ENCODE measurements at places on chromosomes 3 and 15.

DNA sequence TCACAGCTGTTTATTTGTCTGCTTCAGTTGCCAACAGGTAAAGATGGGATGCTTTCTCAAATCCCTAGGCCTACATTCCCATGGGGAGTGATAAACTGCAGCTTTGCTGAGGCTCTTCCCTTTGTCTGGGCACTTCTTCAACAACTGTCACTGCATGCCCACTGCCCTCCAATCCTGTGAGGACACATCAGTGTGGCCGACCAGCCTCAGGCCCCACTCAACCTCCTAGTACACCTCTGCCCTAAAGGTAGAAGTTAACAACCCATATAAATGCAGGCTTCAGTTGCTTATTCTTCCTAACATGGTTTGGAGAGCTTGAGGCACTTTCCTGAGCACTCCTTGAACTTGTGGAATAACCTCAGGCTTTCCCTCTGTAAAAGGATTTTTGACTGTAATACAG, 49.6 kb downstream of the ROPN1B start:
- DNase-seq = no peak

- DNase-seq = no peak
These were observed 79.6 kb upstream of the DCBLD2 start for GRCh38 chr3:98980915-98981596.

DNA sequence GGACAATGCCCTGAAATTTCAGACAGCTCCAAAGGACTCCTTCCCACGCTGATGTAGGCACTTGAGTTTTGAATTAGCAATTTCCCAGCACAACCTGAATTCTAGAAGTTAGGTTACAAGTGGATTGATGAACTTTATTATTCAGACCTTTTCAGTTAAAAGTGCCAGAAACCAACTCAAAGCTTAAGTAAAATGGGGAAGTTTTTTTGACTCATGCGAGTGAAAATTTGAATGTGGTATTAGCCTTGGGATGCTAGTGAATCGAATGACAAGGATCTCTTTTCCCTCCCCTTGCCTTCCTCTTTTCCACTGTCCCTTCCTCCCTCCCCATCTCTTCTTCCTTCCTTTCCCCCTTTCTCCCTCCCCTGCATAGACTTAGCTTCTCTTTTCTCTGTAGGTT, 295.1 kb upstream of the PROK2 start:
- DNase-seq = no peak

- DNase-seq = no peak
These were observed 58.8 kb downstream of the ARHGAP31 start for GRCh38 chr3:119352863-119353527.

DNA sequence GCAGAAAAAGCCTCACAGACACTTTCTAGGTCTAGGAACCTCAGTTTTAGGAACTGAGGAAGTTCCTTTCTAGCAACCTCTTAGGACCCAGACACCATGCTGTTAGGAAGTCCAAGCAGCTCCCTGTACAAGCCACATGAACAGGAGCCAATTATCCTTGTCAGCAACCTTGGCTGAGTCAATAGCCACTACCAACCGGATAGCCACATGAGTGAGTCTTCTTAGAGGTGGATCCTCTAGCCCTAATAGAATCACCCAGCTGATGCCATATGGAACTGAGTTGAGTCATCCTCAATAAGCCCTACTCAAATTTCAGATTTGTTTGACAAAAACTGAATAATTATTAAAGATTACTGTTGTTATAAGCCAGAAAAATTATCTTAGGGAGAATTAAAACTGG, 256.2 kb downstream of the NLGN1 start:
- DNase-seq = no peak

GRCh38 chr15:85748176-85748575, 46.5 kb downstream of the KLHL25 start:
- DNase-seq = no peak

DNA sequence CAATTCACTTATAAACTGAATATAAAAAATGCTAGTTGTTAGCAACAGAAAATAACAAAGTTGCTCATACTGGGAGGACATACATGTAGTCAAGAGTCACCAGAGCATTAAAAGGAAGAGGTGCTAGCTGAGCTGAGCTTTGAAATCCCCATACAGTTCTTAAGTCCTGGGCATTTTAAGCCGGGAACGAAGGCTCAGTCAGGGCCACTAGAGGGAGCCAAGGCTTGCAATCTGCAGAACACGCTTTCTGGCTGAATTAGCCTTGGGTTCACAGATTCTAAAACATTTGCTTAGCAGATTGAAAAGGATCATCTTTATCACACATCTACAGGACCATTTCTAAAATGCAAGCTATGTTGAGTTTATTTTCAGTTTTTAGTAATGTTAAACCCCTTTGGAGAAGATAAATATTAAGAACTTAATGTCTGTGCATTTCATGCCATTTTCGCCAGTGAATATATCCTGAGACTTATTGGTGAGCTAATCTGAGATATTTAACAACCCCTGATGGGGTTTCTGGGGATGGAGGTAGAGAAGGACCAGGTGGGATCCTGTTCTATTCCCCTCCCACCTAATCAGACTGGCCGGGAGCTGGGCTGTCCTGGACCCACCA, 26.3 kb upstream of the MNS1 start:
- peak; percentile 70 for DNase-seq

DNA sequence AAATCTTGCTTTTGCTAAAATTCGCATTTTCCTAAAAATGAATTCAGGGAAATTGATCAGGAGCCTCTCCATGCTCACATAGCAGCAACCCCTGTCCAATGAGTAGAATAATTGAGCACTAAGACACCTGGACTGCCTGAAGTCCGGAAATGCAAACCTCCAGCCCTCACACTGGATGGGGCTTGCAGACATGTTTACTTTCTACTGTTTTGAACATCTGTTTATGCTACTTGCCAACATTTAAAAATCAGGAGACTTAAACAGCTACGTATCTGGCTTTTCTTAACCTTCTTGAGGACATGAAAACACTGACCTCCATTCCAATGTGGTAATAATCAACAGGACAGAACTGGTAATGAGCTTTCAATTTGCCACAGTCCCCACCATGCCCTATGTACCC, 184.4 kb downstream of the SHOX2 start:
- DNase-seq = no peak

GRCh38 chr3:124995460-124995994, 60.3 kb downstream of the HEG1 start:
- DNase-seq = peak; percentile 22

DNA sequence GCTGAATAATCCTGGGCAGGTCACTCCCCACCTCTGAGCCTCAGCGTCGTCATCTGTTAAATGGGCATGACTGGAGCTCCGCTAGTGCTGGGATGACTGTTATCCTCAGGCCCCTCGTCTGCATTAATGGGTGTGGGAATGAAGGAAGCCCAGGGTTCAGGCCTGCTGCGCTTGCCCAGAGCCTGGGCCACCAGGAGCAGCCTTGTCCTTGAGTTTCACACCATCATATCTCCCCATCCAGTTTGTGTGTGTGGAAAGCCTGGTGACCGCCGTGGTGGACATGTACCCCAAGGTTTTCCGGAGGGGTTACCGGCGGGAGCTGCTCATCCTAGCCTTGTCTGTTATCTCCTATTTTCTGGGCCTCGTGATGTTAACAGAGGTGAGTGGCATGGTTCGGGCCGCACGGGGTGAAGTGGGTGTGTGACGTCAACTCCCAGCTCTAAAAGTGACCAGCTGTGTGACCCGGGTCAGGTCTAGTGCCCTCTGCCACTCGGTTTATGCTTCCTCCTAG, 63.5 kb upstream of the SLC6A1 start:
- no peak for DNase-seq

DNA sequence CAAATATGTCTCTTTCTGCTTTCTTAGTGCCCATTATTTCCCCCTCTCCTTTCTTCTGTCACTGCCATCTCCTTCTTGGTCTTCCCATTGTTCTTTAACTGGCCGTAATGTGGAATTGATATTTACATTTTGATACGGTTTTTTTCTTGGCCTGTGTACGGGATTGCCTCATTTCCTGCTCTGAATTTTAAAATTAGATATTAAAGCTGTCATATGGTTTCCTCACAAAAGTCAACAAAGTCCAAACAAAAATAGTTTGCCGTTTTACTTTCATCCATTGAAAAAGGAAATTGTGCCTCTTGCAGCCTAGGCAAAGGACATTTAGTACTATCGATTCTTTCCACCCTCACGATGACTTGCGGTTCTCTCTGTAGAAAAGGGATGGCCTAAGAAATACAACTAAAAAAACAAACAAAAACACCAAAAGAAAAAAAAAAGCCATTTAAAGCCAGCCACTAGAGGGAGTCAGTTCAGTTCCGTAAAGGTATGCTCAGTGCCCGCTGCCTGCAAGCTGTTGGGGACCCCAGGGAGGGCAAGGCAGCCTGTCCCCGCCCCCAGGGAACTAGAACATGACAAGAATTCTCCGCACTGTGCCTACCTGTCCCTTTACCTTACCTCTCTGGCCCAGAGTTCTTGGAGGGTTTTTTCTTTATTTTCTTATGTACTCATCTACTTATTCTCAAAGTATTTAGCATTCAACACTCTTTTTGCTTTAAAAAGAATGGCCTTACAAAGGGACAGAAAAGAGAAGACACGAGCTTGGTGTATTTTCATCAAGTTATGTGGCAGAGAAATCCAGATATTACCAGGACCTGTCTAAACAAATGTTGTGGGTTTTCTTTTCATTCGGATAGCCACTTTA, 30.0 kb upstream of the NR2E3 start:
- DNase-seq = peak; percentile 10

DNA sequence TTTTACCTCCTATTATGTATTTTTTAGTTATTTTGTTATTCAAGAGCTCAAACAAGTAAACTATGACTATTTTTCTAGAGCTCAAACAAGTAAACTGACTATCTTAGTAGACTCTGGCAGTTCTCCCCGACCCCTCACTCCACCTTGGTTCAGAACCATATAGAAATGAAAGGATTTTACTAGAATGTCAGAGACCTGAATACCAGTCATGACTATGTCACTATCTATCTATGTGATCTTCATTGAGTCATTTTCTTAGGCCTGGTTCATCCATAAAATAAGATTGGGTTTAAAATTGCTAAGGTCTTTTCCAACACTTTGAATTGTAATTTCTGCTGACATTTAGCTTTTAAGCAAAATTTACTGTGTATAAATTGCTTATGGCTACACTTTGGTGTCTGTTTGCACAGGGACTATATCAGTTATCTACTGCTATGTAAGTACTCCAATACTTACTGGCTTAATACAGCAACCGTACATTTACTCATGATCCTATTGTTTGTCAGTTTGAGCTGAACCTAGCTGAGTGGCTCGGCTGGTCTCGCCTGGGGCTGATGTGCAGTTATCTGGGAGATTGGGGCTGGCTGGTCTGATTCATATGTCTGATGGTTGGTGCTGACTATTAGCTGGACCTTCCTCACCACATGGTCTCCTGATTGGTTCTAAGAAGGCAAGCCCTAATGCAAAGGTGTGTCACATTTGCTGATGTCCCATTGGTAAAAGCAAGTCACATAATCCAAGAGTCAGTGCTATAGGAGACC, 37.0 kb downstream of the RASA2 start:
- DNase-seq = no peak

- DNase-seq = no peak
These were observed 35.9 kb upstream of the ZBTB38 start for GRCh38 chr3:141332416-141332815.

Measured in T-helper 2 cell (primary cell).